ENCODE measurements at places on chromosomes 4 and X. TPM values are rescaled to one million over a fixed set of nuclear protein-coding genes. Genes with fewer than 3 reads are reported as not detected.

Gene PHOX2B
- total RNA-seq = not detected

DNA sequence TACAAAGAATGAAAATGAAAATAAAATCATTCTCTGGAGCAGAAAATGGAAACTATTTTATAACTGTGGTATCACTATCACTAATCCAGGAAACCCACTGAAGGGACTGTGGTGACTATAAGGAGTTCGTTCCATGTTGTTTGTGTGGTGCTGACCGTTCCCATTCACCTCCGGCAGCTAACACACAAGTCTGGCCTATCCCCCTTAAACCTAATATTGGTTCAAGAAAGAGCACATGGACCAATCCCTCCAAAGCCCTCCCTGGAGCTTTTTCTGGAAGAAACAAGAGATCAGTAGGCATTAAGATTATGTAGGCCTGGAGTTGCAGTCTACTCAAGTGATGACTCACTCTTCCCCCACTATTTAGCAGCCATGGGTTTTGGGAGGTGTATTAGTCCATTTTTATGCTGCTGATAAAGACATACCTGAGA lies 25.9 kb upstream of the FAM241A start:
- no peaks in the 10 kb centered on the region for H3K36me3 ChIP-seq
- no peak overlapping the region for H3K27ac ChIP-seq
- no peak for DNase-seq
- H3K4me1 ChIP-seq = no peaks in the 10 kb centered on the region
- H3K4me3 ChIP-seq = no peak overlapping the region

DNA sequence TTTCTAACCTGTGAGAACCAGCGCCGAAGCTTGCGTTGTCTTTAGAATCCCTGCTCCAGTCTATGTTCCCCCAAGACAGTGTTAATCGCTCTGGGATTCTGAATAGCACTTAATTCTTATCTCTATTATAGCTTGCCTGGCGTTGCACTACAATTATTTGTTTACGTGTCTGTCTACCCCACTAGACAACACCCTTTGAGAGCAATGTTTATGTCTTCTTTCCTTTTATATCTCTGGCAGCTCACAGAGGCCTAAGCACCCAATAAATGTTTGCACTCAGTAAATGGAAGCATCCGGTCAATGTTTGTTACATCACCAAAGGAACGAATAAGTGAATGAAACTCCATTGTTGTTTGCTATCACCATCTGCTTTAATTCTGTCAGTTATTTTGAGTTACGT lies 4.8 kb upstream of the NHS start:
- no peaks in the 10 kb centered on the region for H3K36me3 ChIP-seq
- H3K27me3 ChIP-seq = no peaks in the 10 kb centered on the region
- no peak overlapping the region for H3K27ac ChIP-seq
- DNase-seq = no peak
- H3K4me3 ChIP-seq = no peak overlapping the region
- no peaks in the 10 kb centered on the region for H3K4me1 ChIP-seq

- peaks cover 9% of the 10 kb centered on the region for H3K4me1 ChIP-seq
- H3K27ac ChIP-seq = no peak overlapping the region
- no peaks in the 10 kb centered on the region for H3K27me3 ChIP-seq
- DNase-seq = no peak
Observed at GRCh38 chr4:145882604-145883003, 56.0 kb downstream of the ZNF827 start.

- H3K36me3 ChIP-seq = no peaks in the 10 kb centered on the region
- H3K4me1 ChIP-seq = no peaks in the 10 kb centered on the region
- H3K27me3 ChIP-seq = no peaks in the 10 kb centered on the region
- no peak overlapping the region for H3K27ac ChIP-seq
- DNase-seq = no peak
Observed at GRCh38 chrX:21373001-21373400, 1.2 kb upstream of the CNKSR2 start.

DNA sequence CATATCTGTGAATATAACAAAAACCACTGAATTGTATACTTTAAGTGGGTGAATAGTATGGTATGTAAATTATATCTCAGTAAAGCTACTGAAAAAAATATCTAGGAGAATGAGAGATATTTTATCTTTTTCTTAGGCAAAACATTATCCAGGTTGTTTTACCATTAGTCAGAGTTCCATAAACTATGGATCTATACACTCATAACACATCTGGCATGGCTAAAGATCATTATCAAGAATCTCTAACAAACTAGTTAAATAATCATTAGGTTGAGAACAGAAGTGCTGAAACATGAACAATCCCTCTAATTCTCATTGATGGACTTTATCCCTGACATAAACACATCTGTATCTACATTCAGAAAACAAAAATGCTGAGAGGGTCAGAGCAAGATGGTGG lies 15.6 kb downstream of the MED14 start:
- H3K27ac ChIP-seq = no peak overlapping the region
- H3K27me3 ChIP-seq = no peaks in the 10 kb centered on the region
- H3K4me3 ChIP-seq = no peak overlapping the region
- H3K4me1 ChIP-seq = no peaks in the 10 kb centered on the region
- H3K36me3 ChIP-seq = no peaks in the 10 kb centered on the region
- no peak for DNase-seq

DNA sequence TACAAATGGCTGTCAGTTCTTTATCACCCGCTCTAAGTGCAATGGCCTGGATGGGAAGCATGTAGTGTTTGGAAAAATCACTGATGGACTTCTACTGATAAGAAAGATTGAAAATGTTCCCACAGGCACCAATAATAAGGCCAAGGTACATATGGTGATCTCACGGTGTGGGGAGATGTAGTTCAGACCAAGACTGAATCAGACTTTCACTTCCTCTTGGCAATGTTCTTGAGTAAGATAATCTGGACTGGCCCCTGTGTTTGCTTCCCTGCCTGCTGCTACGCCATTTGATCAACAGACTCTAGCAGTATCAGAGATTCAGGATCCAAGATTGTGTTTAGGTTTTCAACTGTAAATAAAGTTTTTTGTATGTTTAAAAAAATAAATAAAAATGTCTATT lies 682.2 kb upstream of the AMOT start:
- no peak for DNase-seq
- H3K36me3 ChIP-seq = no peaks in the 10 kb centered on the region
- H3K4me3 ChIP-seq = no peak overlapping the region
- no peaks in the 10 kb centered on the region for H3K4me1 ChIP-seq
- no peak overlapping the region for H3K27ac ChIP-seq
- H3K27me3 ChIP-seq = no peaks in the 10 kb centered on the region

- no peaks in the 10 kb centered on the region for H3K36me3 ChIP-seq
- H3K4me1 ChIP-seq = no peaks in the 10 kb centered on the region
- H3K27me3 ChIP-seq = no peaks in the 10 kb centered on the region
- H3K27ac ChIP-seq = no peak overlapping the region
- peak; percentile 3 for DNase-seq
- no peak overlapping the region for H3K4me3 ChIP-seq
Observed at GRCh38 chrX:94400488-94400887, 726.5 kb downstream of the FAM133A start.

Gene SLAIN2
- total RNA-seq = 42.2 TPM

DNA sequence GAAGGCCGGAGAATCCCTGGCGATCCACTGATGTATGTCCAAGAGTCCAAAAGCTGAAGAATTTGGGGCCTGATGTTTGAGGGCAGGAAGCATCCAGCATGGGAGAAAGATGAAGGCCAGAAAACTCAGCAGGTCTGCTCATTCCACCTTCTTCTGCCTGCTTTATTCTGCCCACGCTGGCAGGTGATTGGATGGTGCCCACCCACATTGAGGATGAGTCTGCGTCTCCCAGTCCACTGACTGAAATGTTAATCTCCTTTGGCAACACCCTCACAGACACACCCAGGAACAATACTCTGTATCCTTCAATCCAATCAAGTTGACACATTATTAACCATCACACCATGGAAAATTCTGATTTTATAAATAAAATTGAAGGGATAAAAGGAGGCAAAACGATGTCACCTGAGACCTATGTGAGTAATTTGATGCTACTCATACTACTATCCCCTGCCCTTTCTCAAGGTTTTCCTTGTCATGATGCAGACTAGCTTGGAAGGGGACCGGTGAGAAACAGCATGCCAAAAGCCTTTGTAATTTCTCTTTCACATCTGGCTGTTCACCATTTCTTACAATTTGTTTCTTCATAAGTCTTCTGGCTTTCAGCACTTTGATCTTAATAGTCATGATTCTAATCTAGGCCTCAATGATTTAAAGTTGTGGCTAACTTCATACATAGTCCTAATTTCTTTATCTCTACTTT lies 9.7 kb upstream of the PYURF start:
- H3K27me3 ChIP-seq = no peaks in the 10 kb centered on the region
- no peak overlapping the region for H3K27ac ChIP-seq
- H3K4me1 ChIP-seq = no peaks in the 10 kb centered on the region
- DNase-seq = no peak
- H3K4me3 ChIP-seq = peak overlapping the region; percentile 3

DNA sequence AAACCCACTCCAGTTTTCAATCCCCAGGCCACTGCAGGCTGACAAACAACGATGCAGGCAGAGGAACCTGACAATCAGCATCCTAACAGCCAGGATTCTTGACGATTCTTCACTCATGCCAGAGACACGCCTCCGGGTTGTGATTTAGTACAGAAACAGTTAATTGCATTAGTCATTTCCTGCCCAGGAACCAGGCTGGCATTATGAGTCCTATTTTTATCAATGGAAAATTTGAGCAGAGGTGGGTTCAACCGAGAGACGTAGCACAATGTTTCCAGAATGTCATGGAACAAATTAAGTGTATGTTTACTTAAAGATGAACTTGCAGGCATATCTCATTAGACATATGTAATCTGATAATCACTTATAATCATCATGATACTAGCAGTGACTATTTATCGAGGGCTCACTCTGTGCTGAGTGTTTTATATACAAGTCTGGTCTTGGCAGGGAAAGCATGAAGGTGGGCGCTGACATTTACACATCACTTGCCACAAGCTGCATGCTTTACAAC lies 159.7 kb downstream of the NSUN7 start:
- no peaks in the 10 kb centered on the region for H3K27me3 ChIP-seq
- H3K4me3 ChIP-seq = no peak overlapping the region
- peaks cover 7% of the 10 kb centered on the region for H3K4me1 ChIP-seq
- no peak overlapping the region for H3K27ac ChIP-seq

Gene FREM3
- 0.11 TPM for total RNA-seq

- no peak overlapping the region for H3K4me3 ChIP-seq
- no peak for DNase-seq
- no peak overlapping the region for H3K27ac ChIP-seq
- no peaks in the 10 kb centered on the region for H3K27me3 ChIP-seq
- no peaks in the 10 kb centered on the region for H3K4me1 ChIP-seq
Observed at GRCh38 chr4:66059556-66059955, 389.3 kb upstream of the EPHA5 start.

Measured in H1 (cell line).